ENCODE measurements at places on chromosomes 12 and 14.

GRCh38 chr14:105450123-105450505 lies 24.5 kb upstream of the CRIP2 start:
- no peak for DNase-seq

GRCh38 chr12:44000309-44000952 lies 164.6 kb downstream of the TMEM117 start:
- peak; percentile 8 for DNase-seq

DNA sequence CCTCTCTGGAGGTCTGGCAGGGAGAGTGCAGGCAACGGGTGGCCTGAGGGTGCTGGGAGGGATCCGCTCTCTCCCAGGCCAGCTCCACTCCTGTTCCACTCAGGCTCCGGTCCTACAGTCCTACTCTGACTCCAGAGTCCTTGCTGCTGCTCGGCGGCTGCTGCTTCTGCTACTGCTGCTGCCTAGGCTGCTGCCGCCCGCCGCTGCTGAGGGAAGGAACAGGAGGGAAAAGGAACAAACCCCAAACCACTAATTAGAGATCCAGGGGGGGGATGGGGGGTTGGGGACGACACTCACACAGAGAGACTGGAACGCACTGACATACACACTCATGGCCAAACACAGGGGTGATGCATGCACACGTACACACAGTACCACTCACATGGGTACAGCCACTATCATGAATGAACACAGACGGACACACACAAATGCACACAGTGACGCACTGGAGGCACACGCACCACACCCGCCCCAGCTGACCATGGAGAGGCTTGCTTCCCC lies at the start of gene SP7:
SP7 (minus strand) TSS at position 174 of the 501 bp plus-strand sequence. CDS start 708 bp downstream, outside the sequence.
- no peak for DNase-seq

DNA sequence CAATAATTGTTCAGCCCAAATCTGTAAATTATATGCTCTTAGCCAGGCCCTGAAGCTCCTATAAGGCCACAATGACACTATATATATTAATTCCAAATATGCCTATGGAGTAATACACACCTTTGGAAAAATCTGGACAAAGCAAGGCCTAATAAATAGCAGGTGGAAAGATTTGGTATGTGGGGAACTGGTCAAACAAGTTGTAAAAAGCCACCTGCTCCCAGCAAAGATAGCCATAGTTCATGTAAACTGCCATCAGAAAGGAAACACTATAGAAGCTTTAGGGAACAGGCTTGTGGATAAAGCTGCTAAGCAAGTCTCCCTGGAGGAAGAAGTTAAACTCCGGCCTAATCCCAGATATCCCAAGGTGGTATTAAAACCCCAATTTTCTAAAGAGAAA lies 29.7 kb downstream of the PRMT8 start:
- no peak for DNase-seq

DNA sequence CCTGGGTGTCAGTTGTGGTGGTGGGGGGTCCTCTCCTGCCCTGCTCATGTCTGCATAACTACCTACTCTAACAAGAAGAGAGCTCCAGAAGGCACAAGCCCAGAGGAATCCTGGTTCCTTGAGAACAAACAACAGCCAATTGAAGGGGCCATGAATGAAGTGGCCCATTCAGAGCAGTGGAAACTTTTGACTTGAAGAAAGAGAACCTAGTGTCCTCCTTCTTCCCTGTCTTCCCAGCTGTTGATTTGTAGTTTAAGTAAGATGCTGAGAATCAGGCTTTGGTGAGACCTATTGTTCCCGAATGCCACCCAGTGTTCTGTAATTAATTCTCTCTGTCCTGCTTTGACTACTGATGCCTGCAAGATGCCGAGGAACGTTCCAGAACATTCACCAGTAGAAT lies 79.2 kb downstream of the C14orf132 start:
- DNase-seq, result no peak

GRCh38 chr12:43737646-43738045 lies 20.9 kb downstream of the PUS7L start:
- DNase-seq, result no peak

- DNase-seq, result no peak
Measured at GRCh38 chr14:69842686-69843420, 36.4 kb upstream of the SMOC1 start.

DNA sequence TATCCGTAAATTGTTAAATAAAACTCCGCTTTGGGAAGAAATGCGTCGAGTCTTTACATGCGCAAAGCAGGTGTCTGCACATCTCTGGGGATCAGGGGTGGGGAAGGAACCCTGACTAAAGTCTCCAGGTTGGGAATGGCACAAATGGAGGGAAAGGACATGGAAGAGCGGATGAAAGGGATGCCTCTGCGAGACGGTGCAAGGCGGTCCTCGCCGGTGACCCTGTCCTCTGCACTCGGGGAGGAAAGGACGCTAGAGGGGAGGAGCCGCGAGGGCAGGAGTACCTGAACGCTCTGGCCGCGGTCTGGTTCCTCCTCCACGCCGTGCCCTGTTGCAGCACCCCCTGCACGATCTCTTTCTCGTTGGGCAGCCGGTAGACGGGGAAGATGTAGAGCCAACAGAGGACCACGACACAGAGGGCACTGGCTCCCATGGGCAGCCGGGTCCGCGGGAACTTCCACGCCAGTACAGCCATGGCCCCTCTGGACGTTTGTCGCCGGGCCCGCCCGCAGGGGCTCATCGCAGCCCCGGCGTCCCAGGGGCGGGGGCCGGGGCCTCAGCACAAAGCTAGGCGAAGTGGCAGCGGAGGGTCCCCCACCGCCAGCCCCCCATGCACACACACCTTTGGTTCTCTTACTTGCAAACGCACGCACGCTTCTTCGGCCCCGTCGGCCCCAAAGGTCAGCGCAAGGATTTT lies 646 bp downstream of the ST8SIA1 start:
- no peak for DNase-seq

DNA sequence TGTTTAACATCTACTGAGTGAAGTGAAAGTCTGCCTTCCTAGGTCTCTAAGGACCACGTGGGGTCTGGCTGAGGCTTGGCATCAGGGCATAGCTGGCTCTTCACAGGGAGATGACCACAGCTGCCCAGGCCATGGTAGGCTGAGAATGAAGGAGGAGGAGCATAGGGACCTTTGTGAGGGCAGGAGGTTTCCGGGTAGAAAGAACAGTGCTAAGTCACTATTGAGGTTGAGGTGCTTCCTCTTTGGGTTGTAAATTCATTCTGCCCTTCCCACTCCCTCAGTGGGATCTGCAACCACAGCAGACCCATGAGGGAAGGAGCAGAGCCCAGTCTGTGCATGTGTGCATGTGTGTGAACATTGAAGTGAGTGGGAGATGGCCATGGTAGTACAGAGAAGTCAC lies 909.6 kb downstream of the VRK1 start:
- DNase-seq, result no peak

- DNase-seq, result no peak
Measured at GRCh38 chr14:64736271-64737169, 32.3 kb downstream of the PLEKHG3 start.

DNA sequence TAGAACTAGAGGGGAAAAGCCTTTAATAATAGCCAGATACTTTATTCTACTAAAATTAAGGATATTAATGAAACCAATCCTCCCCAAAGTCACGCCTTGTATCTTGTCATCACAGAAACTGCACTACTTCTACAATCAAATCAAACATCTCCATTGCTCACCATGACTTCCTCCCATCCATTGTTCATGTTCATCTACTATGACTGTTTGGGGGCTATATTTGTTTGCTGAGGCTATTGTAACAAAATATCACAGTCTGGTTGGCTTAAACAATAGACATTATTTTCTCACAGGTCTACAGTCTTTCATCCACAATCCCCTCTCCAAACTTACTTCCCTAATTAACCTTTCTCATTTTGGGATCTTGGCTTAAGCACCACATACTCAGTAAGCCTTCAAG lies 193.6 kb upstream of the FSCB start:
- DNase-seq, result no peak

- peak; percentile 64 for DNase-seq
Measured at GRCh38 chr12:117836999-117837736, 131.6 kb downstream of the KSR2 start.

- DNase-seq, result no peak
Measured at GRCh38 chr14:65260786-65261185, 151.7 kb upstream of the FUT8 start.

Data from stimulated activated CD4-positive, alpha-beta T cell treated with anti-CD3 and anti-CD28 coated beads, TNF-alpha, amount 100 ng/mL, for 48 hours (primary cell).